ENCODE measurements at places on chromosomes 11 and 22.

GRCh38 chr22:46740910-46741780 lies 3.1 kb upstream of the CERK start:
- no peak for DNase-seq

DNA sequence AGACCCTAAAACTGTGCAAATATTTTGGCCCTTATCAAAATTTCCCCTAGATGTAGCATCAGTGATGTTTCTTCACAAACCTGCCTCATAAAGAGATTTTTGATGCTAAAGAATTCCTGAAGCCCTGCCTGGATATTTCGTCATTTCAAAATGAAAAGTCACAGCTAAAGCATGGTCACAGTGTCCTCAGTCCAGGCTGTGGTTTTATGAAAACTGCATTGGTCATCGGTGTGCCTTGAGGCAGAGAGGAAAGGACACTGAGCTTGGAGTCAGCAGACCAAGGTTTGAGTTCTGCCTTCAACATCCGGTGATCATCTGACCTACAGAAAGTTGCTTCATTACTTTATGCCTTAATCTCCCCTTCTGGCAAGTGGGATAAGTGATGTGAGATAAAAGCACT lies 34.8 kb upstream of the ALKBH3 start:
- no peak for DNase-seq

DNA sequence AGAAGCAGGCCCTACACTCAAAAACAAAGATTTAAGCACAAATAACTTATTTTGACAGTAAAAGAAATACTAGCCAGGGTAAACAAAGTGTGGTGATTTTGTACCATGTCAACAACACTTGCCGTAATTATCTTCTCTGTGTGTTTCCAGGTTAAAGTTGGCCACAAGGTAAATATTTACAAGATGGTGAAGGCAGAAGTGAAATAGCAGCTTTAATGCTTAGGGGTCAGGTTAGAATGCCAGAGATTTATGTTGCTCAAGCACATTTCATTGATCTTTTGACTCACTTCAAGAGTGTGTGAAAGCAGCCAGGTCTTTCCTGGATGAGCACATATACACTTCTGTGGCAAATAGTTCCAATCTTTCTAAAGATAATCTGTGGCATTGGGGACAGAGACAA lies 270.2 kb upstream of the LUZP2 start:
- DNase-seq: no peak

- DNase-seq: no peak
These were observed 83.6 kb upstream of the HMGXB4 start for GRCh38 chr22:35173655-35174054.

DNA sequence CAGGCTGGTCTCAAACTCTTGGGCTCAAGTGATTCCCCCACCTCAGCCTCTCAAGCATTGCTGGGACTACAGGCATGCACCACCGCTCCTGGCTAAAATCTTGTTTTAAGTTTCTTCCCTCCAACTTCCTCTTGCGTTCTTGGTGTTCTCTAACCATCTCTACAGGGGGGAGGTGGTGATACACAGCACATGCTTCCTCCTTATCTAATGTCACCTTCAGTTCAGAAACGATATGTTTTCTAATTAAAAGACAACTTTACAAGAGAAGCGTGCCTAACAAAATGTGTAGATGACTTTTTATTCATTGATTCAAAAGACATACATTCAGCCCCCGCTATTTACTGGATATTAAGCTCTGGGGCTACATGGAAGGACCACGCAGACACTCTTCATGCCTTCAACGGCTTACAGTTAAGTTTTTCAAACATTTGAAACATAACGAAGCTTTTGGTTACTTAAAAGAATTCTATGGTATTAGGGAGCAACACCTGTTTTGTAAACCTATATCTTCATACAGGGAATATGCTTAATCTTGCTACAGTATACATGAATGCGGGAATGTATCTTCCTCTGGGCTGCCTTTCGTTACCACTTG lies 933 bp upstream of the DLAT start:
- DNase-seq: no peak

DNA sequence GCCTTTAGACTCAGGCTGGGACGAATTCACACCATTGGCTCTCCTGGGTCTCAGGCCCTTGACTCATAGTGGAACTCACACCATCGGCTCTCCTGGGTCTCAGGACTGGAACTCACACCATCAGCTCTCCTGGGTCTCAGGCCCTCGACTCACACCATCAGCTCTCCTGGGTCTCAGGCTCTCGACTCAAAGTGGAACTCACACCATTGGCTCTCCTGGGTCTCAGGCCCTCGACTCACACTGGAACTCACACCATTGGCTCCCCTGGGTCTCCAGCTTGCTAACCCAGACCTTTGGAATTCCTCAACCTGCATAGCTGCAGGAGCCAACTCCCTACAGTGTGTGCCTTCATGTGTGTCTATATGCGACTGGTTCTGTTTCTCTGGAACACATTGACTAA lies 56.7 kb downstream of the SHISAL1 start:
- DNase-seq: no peak

GRCh38 chr11:35478471-35479091 lies 46.8 kb downstream of the PAMR1 start:
- peak; percentile 77 for DNase-seq

DNA sequence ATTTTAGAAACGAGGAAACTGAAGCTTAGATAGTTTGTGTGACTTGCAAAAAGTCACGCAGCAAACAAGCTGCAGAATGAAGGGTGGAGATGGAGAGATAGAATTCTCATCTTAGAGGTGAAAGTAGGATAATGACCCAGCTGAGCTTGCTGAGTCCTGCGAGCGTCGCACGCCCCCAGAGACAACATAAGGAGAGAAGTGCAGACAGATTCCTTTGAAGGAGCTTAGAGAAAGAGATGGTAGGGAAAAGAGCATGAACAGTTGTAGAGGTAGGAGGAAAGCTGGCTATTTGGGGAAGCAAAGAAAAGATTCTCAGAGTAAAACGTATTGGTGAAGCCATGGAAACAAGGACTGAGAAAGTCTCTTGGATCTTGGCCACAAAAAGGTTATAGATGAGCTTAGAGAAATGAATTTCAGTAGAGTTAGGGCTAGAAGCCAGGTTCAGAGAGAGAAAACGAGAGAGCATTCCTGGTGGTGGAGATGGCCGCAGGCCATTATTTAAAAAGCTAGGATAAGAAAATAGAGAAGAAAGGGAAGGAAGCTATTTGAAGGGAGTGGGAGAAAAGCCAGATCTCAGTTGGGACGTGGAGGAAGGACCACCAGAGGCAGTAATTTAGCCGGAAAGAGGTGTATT lies 44.8 kb downstream of the FAM83F start:
- no peak for DNase-seq

GRCh38 chr11:94938095-94939055 lies 35.0 kb downstream of the CWC15 start:
- DNase-seq: no peak

- no peak for DNase-seq
These were observed 141.5 kb upstream of the MTMR2 start for GRCh38 chr11:96065379-96065778.

- no peak for DNase-seq
These were observed 45.3 kb upstream of the GALNT18 start for GRCh38 chr11:11667056-11667455.

DNA sequence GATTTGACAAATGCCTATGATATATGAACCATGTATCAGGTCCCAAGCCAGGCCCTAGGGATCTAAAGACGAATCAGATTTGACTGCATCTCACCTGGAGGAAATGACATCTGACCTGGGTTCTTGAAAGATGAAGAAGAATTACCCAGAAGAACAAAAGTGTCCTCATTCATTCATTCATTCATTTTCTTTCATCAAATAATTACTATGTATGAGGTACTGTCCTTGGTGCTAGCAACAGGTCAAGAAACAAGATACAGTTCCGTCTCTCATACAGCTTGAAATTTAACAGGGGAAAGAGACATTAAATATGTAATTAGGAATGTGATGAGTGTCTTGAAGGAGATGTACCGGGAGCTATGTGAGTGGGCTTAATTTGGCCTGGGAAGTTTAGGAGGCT lies 1.8 kb upstream of the APBB1 start:
- DNase-seq: no peak

DNA sequence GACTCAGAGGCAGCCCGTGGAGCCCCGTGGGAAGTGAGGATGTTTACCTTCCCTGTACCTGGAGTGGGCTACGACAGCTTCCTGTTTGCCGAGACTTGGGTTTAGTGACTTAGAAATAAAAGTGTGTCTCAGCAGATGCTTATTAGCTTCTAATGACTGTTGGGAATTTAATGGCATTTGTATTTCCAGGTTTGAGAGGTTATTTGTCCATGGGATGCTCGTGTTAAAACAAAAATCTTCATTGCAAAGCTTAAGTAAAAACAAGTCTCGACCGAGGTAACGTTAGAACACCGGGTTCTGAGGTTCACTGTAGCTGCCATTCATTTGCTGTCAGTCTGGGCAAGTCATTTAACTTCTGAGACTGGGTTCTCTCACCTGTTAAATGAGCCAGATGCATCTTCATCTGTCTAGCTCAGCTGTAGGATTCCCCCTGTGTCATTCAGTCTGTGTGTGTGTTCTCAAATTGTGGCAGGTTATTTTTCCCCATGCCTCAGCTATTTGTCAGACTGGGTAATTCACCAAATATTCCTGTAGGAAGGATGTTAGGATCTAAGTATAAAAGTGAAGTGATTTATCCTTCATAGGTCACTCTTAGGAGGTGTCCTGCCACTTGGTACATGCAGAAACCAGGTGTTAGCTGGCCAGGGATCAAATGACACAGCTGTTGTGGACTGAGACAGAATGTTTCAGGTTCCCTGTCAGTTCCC lies 791 bp downstream of the EI24 start:
- DNase-seq: no peak

DNA sequence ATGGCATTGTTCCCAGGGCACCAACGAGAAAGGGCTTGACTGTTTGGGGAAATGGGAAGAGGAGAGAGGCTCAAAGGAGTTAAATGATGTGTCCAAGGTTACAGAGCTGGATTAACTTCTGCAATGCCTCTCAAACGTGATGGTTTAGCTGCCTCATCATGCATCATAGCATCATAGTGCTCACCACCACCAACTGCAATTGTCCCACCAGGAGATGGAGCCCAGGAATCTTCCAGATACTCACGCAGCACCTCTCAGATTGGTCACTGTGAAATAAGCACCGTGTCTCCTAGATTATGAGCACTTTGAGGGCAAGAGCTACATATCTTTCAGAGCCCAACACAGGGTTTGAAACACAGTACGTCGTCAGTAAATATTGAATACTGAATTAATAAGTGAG lies 69.2 kb downstream of the PRSS23 start:
- DNase-seq: no peak

GRCh38 chr22:29804985-29805384 lies 33.1 kb downstream of the ASCC2 start:
- DNase-seq: no peak

- no peak for DNase-seq
These were observed 119.7 kb downstream of the RCN1 start for GRCh38 chr11:32210556-32210955.

GRCh38 chr22:20054034-20054427 lies 26.0 kb upstream of the DGCR8 start:
- no peak for DNase-seq

- no peak for DNase-seq
These were observed 12.5 kb upstream of the E2F8 start for GRCh38 chr11:19253153-19253745.

DNA sequence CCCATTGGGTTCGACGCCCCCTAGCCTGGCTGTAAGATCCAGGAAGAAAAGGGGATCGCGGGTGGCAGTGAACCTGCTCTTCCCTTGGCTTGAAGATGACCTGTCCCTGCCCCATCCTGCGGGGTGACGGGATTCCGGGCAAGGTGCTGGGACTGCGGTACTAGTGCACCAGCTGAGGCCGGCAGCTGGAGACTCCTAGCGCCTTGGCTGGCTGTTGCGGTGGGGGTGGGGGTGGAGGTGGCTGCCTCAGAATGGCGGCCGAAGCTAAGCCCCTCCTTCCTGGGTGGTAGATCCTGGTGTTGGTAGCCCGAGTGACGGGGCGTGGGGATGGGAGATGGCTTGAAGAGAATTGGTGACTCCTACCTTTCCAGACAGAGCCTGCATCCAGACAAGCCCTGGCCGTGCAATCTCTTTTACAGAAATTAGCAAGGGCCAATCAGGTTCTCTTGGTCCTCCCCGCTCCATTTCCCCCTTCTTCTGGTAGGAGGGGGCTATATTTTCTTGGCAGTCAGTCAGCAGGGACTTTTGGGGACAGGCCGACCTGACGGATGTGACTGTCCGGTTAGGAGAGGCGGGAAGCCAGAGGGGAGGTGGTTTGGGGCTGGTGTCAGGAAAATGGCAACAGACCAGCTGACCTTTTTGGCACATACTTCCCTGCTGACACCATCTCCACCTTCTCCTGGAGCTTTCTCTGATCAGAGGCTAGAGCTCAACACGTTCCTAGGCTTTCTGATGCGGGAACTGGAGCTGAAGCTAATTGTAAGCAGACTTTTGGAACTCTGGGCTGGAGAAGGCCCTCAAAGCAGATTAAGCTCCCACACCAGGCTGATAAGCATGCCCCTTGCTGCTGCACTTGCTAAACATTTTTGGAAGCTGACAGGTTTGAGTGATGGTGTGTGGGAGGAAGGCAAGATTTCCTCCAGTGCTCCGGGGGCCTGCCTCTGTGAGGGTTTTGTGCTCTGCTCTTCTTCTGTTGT lies 2.0 kb downstream of the NAV2 start:
- peak; percentile 46 for DNase-seq
